ENCODE measurements at places on chromosomes 3 and 15. TPM values are rescaled to one million over a fixed set of nuclear protein-coding genes. Genes with fewer than 3 reads are reported as not detected.

- no peak for DNase-seq
- H3K4me1 ChIP-seq = no peaks in the 10 kb centered on the region
- H3K36me3 ChIP-seq = no peaks in the 10 kb centered on the region
These were observed 10.5 kb downstream of the ABI3BP start for GRCh38 chr3:100982710-100983109.

DNA sequence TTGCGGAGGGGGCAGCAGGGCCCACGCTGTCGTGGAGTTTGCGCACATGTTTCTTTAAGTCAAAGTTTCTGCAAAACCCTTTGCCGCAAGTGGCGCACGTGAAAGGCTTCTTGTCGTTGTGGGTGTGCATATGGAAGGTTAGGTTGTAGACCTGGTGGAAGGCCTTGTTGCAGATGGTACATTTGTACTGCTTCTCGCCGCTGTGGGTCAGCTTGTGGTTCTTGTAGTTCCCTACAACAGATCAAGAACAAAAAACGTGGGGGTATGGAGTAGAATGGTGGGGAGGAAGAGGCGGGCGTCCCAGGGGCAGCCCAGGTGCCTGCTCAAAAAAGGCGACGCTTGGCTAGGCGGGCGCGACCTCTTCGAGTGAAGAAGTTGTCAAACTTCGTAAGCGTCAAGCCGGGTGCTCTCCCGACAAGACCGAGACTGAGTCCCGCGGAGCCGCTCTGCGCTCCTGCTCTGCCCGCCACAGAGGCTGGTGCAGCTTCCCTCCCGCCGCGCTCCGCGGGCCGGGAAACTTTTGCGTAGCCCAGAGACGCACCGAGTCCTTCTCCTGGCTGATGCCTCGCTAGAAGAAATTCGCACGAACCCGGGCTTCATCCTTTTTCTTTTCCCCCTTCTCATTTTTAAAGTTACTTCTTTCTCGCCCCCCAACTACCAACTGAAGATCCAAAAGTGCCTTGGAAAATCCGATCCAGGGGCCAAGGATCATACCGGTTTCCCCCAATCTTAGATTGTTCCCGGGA, 3.1 kb downstream of the FEZF2 start:
- DNase-seq = no peak
- H3K27me3 ChIP-seq = peaks cover 78% of the 10 kb centered on the region
- H3K4me1 ChIP-seq = peaks cover 9% of the 10 kb centered on the region
- H3K36me3 ChIP-seq = no peaks in the 10 kb centered on the region
- no peak overlapping the region for H3K27ac ChIP-seq

- no peak for DNase-seq
- no peaks in the 10 kb centered on the region for H3K4me1 ChIP-seq
- H3K36me3 ChIP-seq = no peaks in the 10 kb centered on the region
- H3K27me3 ChIP-seq = no peaks in the 10 kb centered on the region
These were observed 269.3 kb upstream of the ONECUT1 start for GRCh38 chr15:53059273-53060043.

DNA sequence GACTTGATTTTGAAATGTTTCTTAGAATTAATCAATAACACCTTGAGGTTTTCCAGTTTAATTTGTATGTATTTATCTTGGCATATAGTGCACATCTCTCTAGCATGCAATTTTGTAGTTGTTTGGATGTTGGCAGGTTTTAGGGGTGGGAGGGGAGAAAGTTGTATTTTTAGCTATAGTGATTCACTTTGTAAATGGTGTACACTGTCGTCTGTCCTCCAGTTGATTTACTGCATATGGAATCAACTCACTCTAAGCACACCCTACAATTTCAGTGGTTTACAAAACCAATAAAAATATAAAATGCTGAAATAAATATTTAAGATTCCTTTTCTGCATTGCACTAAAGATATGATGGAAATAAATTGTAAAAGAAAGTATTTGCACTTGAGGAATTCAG, 199.1 kb downstream of the CDIN1 start:
- no peak overlapping the region for H3K4me3 ChIP-seq
- DNase-seq = no peak
- no peaks in the 10 kb centered on the region for H3K4me1 ChIP-seq

DNA sequence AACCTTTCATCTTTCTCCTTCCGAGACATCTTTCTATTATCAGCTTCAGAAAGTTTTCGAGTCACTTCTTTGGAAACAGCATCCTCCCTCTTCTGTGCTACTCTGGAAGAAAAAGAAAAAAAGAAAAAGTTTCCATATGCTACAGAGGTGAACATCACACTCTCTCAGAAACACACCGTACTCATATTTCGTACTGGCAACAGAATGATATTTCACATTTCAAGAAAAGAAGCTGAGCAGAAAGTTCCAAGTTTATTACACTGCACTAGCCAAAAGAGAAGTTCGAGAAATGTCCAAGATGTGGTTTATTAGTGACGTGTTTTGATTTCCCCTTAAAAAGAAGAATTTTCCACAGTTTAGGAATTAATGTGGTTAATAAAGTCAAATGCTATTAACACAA, 6.0 kb downstream of the SSR3 start:
- no peak for DNase-seq
- H3K27ac ChIP-seq = peak overlapping the region; percentile 77
- H3K4me1 ChIP-seq = peaks cover 56% of the 10 kb centered on the region
- H3K4me3 ChIP-seq = no peak overlapping the region

DNA sequence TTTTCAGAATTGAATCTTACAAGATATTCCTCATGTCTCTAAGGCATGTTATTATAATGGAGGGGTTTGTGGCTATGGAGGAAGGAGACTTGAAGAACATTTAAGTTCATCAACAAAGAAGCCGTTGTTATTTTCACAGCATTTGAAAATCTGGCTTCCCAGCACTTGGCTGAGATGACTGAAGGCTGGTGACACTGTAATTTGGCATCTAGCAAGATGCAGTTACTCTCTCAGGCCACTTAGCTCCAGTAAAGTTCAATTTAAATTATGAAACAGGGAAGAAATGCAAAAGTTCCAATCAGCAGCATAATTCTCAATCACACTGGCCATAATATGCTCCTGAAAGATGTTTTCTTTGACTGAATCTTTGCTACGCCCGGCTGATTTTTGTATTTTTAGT, 139.4 kb upstream of the NUDT16 start:
- no peak overlapping the region for H3K27ac ChIP-seq
- DNase-seq = no peak
- H3K27me3 ChIP-seq = no peaks in the 10 kb centered on the region
- H3K4me3 ChIP-seq = no peak overlapping the region

DNA sequence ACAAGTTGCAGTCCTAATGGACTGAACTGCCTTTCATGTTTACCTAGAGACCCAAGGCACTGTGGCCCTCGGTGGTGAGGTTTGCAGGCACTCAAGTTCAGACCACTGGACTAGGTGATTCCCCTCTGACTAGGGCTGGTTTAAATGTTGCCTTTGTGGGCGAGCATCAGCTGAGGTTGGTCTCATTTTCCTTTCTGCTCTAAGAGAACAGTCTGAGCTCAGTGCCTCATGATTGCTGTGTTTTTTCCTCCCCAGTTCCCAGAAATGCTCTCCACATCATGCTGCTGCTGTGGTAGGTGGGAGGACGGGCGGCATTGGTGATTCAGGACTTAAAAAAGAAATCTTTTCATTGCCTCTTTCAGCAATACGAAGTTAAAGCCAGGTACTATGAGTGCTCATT, 237.2 kb downstream of the MBNL1 start:
- H3K4me3 ChIP-seq = peak overlapping the region; percentile 69
- H3K4me1 ChIP-seq = peaks cover 15% of the 10 kb centered on the region
- peaks cover 3% of the 10 kb centered on the region for H3K36me3 ChIP-seq

- no peaks in the 10 kb centered on the region for H3K4me1 ChIP-seq
- peaks cover 7% of the 10 kb centered on the region for H3K27me3 ChIP-seq
- no peak for DNase-seq
- no peak overlapping the region for H3K27ac ChIP-seq
- no peak overlapping the region for H3K4me3 ChIP-seq
These were observed 36.6 kb upstream of the MAGI1 start for GRCh38 chr3:66075281-66075680.

- no peaks in the 10 kb centered on the region for H3K27me3 ChIP-seq
- peak overlapping the region; percentile 50 for H3K4me3 ChIP-seq
- H3K4me1 ChIP-seq = peaks cover 93% of the 10 kb centered on the region
- peak overlapping the region; percentile 99 for H3K27ac ChIP-seq
- DNase-seq = peak; percentile 79
These were observed 220.5 kb upstream of the SATB1 start for GRCh38 chr3:18645619-18646018.

DNA sequence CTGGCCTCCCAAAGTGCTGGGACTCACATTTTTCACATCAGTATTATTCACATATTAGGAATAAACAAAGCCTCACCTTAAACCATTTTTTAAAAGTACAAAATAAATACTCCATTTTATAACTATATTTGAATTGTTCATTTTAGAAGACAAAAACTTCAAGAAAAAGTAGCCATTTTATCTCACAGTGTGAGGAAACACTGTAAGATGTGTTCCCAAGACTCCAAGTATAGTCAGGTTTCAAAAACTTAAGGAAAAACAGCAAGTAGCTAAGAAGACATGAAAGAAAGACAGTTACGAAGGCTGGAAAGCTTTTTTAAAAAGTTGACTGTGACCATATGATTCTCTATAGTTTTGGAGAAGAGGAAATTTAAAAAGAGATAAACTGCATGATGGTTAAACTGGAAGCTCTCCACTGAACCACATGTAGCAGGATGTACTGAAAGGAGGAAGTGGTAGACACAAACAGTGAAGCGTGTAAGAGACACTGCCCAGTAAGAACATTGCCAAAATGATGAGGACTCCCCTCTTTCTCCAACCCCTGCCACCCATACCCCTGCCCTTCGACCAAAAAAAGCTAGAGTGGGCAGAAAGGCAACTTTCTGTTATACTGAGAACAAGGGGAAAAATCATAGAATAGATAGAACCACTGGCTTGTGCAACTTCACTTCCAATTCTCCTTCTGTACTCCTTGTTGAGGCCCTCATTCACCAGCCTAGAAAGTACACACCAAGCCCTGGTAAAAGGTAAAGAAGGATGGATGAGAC, 6.2 kb upstream of the TMF1 start:
- peaks cover 29% of the 10 kb centered on the region for H3K4me1 ChIP-seq
- peak overlapping the region; percentile 89 for H3K27ac ChIP-seq
- H3K27me3 ChIP-seq = no peaks in the 10 kb centered on the region
- peak overlapping the region; percentile 10 for H3K4me3 ChIP-seq

- peaks cover 8% of the 10 kb centered on the region for H3K36me3 ChIP-seq
- H3K27ac ChIP-seq = no peak overlapping the region
- no peak overlapping the region for H3K4me3 ChIP-seq
- no peaks in the 10 kb centered on the region for H3K4me1 ChIP-seq
- H3K27me3 ChIP-seq = no peaks in the 10 kb centered on the region
These were observed 12.9 kb upstream of the PRC1 start for GRCh38 chr15:91007266-91007665.

- no peaks in the 10 kb centered on the region for H3K27me3 ChIP-seq
- no peaks in the 10 kb centered on the region for H3K36me3 ChIP-seq
- DNase-seq = no peak
- H3K27ac ChIP-seq = peak overlapping the region; percentile 3
These were observed 8.4 kb downstream of the NR1D2 start for GRCh38 chr3:23953523-23953922.

- no peak overlapping the region for H3K4me3 ChIP-seq
- no peaks in the 10 kb centered on the region for H3K27me3 ChIP-seq
- H3K27ac ChIP-seq = no peak overlapping the region
- no peaks in the 10 kb centered on the region for H3K36me3 ChIP-seq
- H3K4me1 ChIP-seq = peaks cover 45% of the 10 kb centered on the region
- DNase-seq = no peak
These were observed 52.8 kb downstream of the ZMAT3 start for GRCh38 chr3:179018808-179019207.

The GPR171 gene
- total RNA-seq = 101 TPM

The C3orf20 gene
- 1.1 TPM for total RNA-seq

The TUSC2 gene
- total RNA-seq = 16.2 TPM
